ENCODE measurements at places on chromosomes 12 and 14. TPM values are rescaled to one million over a fixed set of nuclear protein-coding genes. Genes with fewer than 3 reads are reported as not detected.
A peak's percentile ranks its signal among the peaks of the same experiment; 100 is the strongest.

DNA sequence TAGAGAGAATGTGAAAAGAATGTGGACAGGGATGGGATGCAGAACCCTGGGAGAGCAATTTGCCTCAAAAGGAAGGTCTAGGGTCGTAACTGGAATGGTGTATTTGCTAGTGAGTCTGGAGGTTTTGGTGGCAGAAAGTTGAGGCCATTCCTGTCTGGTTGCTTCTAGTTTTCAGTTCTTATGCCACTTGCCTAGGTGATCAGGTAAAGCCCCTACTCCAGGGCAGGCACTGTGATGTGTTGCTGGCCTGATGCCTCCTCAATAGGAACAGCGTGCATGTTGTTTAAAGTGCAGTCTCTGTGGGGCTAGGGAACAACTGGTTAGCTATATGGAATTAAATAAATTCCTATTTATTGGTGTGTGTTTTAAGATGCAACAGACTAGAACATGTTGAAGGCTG, 6.4 kb downstream of the OS9 start:
- H3K4me1 ChIP-seq, result peaks cover 20% of the 10 kb centered on the region
- no peak for DNase-seq
- peaks cover 96% of the 10 kb centered on the region for H3K36me3 ChIP-seq
- H3K27ac ChIP-seq, result no peak overlapping the region
- no peaks in the 10 kb centered on the region for H3K27me3 ChIP-seq

GRCh38 chr12:59624732-59625460, 29.1 kb downstream of the SLC16A7 start:
- H3K27ac ChIP-seq, result no peak overlapping the region
- DNase-seq, result no peak
- H3K27me3 ChIP-seq, result no peaks in the 10 kb centered on the region
- peaks cover 4% of the 10 kb centered on the region for H3K4me1 ChIP-seq
- H3K36me3 ChIP-seq, result no peaks in the 10 kb centered on the region
- H3K4me3 ChIP-seq, result no peak overlapping the region

GRCh38 chr14:36973806-36974442, 198.5 kb downstream of the SLC25A21 start:
- H3K4me3 ChIP-seq, result no peak overlapping the region
- no peaks in the 10 kb centered on the region for H3K4me1 ChIP-seq
- H3K27ac ChIP-seq, result no peak overlapping the region
- no peaks in the 10 kb centered on the region for H3K27me3 ChIP-seq
- DNase-seq, result no peak

DNA sequence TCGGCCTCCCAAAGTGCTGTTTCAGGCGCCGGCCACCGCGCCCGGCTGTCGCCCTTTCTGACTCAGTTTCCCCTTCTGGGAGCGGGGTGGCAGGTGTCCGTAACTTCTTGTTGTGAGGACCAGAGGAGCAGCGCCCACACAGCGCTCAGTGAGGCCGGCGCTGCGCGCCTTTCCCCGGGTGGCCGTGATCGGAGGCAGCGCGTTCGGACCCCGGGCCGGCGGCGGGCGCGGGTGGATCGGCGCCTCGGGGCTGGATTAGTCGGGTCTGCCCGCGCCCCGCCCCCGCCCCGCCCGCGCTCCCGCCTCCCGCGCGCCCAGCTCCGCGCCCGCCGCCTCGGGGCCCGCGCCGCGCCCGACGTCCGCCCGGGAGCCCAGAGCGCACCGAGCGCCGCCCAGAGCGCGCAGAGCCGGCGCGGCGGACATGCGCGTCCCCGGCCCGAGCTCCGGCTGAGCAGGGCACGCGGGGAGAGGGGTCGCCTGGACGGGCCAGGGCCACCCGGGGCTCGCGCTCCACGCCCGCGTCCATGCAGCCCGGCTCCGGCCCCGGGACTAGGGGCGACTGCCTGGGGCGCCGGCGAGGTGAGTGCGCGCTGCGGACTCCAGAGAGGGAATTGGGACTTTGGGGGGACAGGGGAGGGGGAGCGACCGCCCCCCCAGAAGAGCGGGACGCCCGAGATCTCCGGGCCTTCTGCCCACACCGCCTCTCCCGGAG, 50.6 kb downstream of the LRCOL1 start:
- peaks cover 63% of the 10 kb centered on the region for H3K4me1 ChIP-seq
- no peaks in the 10 kb centered on the region for H3K36me3 ChIP-seq
- H3K27ac ChIP-seq, result peak overlapping the region; percentile 13
- H3K27me3 ChIP-seq, result no peaks in the 10 kb centered on the region
- DNase-seq, result peak; percentile 85

Gene PIGH
- total RNA-seq, result 23.4 TPM

Gene TPH2
- 1.5 TPM for total RNA-seq

Gene RHNO1
- 25.0 TPM for total RNA-seq

Gene HNF1A
- total RNA-seq, result not detected

Gene WNT1
- total RNA-seq, result not detected

Gene BMP4
- 3.3 TPM for total RNA-seq
